NCI-H1092 treated with DMSO at 0.1 percent for 48 hours (cell line): ENCODE measurements at places on chromosomes 6 and 20.
A peak's percentile ranks its signal among the peaks of the same experiment; 100 is the strongest.

DNA sequence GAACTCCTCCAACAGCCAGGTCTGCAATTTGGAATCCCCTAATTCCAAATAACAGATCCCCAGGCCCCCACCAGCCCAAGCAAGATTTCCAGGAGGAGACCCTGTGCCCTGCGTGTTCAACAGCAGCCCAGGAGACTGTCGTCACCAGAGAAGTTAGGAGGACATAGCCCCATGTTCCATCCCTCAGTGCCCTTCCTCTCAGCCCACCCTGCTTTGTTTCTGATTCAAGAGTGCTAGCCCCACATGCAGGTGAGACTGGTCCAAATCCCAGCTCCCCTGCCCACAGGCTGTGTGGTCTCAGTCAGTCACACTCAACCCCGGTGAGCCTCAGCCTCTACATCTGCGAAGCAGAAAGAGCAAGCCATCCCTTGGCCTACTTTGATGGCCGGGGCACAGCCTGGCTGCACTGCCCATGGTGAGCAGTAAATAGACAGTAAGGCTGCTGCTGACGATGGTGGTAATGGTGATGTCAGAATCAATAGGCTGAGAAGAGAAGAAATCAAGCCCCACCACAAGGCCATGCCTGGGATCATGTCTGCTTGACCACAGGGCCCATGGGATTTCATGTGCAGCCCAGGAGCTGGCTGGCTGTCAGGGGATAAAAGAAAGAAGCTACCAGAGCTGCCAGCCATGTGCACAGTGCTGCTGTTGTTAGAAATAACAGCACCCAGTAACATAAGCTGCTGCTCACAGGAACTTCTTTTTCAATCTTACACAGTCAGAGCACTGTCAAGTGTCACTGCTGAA is 51.5 kb upstream of the NXT1 start:
- no peak for DNase-seq

GRCh38 chr6:166402582-166403277 is 20.0 kb upstream of the MPC1 start:
- DNase-seq, result peak; percentile 22

- DNase-seq, result no peak
Observed at GRCh38 chr6:3250231-3250675, 8.5 kb upstream of the PSMG4 start.

DNA sequence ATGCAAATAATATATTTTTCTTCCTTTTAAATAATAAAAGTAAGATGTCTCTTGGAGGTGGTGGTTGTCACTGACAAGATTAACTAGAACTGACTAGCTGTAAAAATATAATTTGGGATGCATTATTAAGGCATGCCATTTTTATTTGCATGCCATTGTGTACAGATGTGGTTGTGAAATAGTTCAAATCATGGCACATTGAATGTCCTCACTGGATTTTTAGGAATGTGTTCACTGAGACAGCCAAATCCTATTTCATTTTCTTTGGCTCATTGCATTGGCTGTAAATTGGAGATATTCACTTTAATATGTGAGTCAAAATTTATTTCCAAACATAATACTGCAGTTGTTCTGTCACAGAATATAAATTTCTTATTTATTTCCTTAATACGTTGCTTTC is 62.3 kb downstream of the ESR1 start:
- no peak for DNase-seq

DNA sequence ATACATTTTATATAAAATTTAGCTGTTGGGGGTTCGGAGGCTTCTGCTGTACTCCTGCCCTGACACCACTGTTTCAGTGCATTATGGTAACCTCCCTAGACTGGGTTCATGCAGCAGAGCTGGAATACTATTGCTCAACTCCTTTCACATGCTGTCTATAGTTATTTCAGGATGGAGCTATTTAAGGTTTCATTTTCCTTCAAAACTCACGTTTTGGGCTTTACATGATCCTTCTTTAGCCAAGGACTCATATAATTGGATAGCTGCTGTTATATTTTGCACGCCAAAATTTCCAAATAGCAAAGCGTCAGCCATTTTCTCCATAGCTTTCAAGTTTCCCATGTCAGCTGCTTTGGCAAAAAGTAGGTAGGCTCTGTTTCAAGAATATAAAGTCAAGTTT is 76.8 kb downstream of the SEL1L2 start:
- no peak for DNase-seq

DNA sequence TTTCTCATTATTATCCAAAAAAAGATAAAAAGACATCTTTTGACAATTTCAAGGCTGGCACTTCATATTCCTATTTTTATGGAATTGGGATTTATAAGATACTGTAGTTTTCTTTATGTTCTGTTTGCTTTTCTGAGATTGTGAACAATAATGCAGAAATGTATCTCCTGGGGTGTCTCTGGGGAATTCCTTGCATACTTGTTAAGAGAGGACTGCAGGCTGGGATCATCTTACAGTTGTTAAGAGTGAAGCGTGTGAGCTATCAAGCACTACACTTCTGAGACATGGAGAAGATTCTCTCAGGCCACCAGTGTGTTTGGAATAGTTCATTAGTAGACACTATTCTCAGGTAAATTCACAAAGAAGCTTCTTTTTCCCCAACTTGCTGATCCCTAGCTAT is 963.3 kb upstream of the GJE1 start:
- DNase-seq, result no peak

DNA sequence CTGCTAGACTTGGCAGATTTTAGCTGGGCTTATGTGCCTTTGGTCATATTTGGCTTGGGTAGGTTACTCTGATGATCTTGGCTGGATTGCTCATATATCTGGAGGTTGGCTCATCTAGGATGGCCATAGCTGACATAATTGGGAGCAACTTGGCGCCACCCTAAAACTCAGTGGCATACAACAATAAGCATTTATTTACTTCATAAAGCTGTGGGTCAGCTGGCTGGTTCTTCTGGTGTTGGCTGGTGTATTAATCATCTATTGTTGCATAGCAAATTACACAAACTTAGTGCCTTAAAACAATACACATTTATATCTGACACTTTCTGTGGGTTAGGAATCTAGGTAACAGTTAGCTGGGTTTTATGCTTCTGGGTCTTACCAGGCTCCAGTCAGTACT is 297.3 kb upstream of the JAG1 start:
- DNase-seq, result no peak

DNA sequence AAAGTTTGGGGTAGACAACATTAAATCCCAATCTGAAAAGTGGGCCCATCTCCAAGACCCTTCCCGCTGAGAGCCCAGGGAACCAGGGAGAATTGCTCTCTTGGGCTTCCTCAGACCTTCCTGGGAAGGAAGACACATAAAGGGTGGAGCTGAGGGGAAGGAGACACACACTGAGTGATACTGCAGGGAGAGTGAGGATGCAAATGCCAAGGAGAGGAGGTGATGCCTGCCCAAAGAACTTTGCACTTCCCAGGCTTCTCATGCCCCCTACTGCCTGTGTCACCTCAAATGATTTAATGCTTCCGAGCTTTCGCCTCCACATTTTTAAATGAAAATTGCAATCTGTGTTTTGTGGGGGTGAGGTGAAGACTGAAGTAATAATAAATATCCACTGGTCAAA is 7.5 kb upstream of the BTN2A1 start:
- DNase-seq, result no peak

GRCh38 chr6:42813074-42813645 is 31.3 kb downstream of the BICRAL start:
- no peak for DNase-seq

DNA sequence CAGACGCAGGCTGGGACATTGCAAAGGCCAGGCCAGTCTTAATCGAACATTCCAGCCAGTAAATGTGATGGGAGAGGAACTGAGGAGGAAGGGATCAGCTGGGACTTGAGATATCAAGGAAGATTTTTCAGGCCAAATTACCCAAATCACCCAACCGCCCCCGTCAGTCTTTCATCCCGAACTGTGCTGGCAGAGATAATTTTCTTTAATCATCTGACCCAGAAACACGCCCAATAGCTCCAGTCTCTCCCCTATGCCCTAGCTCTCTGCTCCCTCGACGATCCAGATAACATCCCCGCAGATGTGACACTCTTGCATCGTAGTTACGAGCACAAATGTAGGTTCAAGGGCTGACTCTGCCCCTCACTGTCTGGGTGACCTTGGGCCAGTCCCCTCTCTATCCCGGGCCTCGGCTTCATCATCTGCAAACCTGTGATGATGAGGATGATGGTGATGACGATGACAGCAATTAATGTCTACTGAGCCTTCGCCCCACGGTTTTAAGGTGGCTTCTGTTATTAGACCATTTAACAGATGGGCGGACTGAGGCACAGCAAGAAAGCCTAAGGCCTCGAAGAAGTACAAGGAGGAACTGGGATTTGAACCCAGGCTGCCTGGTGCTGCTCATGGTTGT is 118.6 kb downstream of the PREX1 start:
- no peak for DNase-seq

DNA sequence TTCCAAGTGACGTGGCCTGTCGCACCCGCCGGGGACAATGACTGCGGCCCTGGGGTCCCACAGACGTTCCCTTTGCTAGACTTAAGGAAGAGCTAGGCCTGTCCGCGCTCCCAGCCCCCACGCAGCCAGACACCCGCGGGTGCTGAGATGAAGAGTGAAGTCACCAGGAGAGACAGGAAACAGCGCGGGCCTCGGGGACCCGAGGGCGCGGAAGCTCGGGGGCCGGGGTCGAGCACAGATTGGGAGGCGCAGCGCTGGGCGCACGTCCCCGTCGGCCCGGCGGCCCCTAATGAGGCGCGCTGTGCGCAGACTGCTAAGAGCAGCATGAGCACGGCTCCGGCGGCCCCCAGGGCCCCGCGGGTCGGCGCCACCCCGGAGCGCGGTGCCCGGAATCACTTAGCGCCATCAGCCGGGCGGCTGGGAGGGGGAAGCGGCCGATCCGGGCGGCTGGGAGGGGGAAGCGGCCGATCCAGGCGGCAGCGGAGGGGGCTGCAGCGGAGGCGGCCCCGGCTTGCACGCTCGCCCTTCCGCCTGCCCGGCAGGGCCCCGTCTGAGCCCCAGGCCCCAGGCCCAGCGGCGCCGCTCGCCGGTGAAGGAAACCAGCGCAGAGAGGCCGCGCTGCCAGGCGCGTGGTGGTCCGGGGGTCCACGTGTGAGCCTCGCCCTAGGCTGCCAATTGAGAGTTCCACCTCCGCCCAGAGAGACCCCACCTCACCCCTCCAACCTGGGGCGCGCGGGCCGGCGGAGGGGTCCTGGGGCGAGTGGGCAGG is 8.3 kb upstream of the AVP start:
- DNase-seq, result no peak

- no peak for DNase-seq
Observed at GRCh38 chr6:41700463-41701347, 34.7 kb downstream of the TFEB start.

DNA sequence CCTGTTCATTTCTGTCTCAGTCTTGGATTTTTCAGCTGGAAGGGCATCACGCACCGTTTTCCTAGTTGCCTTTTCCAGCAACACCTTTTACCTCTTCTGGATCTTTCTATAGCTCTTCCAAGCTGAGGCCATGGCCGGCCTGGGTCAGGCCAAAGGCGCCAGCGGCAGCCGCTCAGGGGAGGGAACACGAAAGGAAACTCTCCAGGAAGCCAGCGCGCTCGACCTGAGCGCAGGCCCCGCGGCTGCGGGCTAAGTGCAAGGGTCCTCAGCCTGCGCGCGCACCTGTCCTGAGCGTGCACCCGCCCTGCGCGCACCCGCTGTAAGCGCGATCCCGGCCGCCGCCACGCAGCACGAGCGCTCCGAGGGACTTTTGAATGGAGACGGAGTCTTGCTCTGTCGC is 43.8 kb upstream of the TMEM181 start:
- no peak for DNase-seq

- DNase-seq, result no peak
Observed at GRCh38 chr6:130466748-130467061, 100.9 kb downstream of the TMEM200A start.

DNA sequence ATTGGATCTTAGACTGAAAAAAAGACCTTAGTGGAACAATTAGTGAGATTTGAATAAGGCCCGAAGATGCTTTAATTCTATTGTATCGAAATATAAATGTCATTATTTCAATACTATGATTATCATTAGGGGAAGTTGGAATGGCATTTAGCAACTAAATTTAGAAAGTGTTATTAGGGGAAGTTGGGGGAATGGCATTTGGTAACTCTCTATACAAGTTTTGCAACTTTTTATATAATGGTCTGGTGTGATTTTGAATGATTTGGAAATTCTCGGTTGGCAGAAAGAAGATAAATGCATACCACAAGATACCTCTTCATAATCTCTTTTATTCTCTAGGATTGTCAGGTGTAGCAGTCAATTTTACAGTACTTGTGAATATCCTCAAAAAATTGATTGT is 49.2 kb downstream of the RNF144B start:
- DNase-seq, result no peak

- DNase-seq, result no peak
Observed at GRCh38 chr6:135465903-135466302, 31.6 kb downstream of the AHI1 start.

GRCh38 chr6:14640631-14641030 is 523.1 kb downstream of the CD83 start:
- no peak for DNase-seq

DNA sequence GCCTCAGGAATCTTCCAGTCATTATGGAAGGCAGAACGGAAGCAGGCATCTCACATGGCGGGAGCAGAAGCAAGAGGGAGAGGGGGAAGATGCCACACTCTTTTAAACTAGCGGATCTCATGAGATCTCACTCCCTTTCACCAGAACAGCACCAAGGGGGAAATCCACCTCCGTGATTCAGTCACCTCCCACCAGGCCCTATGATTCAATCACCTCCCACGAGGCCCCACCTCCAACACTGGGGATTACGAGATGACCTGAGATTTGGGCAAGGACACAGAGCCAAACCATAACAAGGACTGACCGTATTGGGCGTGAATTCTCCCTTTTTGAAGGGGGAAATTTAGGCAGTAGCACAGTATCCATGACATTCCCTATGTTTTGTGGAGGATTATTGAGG is 88.8 kb downstream of the TMEM170B start:
- DNase-seq, result no peak

GRCh38 chr6:152502421-152503188 is 134.6 kb downstream of the SYNE1 start:
- DNase-seq, result no peak

DNA sequence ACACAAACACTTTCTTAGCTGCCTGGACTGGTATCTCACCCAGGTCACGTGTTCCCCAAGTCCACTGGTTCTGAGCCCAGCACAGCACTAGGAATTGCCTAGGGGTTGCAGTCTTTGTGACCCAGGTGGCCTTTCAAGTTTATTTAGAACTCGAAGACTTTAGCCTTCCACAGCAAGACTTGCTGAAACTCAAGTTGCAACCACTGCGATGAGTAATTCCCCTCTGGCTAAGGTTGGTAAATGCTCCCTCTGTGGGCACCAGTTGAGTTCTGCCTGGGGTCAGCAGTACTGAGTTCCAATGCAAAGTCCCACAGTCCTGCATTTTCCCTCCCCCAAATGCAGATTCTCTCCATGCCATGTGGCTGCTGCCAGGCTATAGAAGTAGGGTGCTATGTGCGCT is 77.6 kb upstream of the MOCS1 start:
- DNase-seq, result no peak
